ENCODE measurements at places on chromosomes 2 and 18.
A peak's percentile ranks its signal among the peaks of the same experiment; 100 is the strongest.

DNA sequence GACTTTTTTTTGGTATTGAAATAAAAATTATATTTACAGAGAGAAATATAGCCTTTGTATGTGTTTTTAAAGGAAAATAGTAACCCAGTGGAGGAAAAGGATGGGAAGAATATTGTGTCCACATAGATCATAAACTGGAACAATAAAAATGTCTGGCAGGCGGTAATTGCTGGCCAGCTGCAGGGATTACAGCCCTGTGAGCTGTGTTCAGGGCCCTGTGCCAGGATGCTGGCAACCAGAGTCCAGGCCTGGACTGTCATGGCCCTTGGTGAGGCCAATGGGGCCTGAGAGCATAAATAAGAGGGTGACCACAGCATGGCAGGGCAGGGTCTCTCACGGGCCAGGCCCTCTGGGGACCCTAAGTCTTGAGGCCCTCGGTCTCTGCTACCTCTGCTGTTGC, 171.2 kb downstream of the ACOXL start:
- peak; percentile 76 for DNase-seq

DNA sequence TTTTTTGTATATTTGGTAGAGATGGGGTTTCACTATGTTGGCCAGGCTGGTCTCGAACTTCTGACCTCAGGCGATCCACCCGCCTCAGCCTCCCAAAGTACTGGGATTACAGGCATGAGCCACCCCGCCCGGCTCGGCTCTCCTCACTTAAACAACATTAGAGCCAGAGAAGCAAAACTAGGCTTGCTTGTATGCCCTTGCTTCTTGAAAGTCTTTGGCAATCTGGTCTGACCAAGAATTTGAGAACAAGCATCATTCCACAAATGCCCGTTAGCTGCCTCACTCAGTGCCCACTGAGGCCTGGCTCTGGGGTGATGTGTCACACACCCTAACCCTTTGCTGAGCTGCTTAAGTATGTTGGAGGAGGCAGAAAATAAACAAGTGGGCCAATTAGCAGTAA, 33.5 kb downstream of the SOWAHC start:
- DNase-seq, result no peak

- DNase-seq, result no peak
Measured at GRCh38 chr2:230318190-230319121, 8.5 kb upstream of the SP140L start.

DNA sequence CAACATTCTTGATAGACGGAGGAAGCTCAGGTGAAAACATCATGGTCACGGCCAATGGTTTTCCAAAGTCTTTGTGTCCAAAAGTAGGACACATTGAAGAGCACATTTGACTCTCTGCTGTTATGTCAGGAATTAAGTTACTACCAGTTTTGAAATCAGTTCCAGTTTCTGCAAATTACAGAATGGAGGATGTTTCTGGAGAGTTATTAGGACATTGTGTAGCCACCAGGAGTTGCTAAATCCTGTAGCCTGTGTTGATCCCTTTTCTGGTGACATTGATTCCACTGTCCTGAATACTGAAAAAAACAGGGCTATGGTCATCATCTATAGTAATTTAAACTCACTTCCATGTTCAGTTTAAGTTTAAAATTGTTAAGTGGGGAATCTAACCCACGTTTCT, 15.3 kb downstream of the UPP2 start:
- DNase-seq, result no peak

DNA sequence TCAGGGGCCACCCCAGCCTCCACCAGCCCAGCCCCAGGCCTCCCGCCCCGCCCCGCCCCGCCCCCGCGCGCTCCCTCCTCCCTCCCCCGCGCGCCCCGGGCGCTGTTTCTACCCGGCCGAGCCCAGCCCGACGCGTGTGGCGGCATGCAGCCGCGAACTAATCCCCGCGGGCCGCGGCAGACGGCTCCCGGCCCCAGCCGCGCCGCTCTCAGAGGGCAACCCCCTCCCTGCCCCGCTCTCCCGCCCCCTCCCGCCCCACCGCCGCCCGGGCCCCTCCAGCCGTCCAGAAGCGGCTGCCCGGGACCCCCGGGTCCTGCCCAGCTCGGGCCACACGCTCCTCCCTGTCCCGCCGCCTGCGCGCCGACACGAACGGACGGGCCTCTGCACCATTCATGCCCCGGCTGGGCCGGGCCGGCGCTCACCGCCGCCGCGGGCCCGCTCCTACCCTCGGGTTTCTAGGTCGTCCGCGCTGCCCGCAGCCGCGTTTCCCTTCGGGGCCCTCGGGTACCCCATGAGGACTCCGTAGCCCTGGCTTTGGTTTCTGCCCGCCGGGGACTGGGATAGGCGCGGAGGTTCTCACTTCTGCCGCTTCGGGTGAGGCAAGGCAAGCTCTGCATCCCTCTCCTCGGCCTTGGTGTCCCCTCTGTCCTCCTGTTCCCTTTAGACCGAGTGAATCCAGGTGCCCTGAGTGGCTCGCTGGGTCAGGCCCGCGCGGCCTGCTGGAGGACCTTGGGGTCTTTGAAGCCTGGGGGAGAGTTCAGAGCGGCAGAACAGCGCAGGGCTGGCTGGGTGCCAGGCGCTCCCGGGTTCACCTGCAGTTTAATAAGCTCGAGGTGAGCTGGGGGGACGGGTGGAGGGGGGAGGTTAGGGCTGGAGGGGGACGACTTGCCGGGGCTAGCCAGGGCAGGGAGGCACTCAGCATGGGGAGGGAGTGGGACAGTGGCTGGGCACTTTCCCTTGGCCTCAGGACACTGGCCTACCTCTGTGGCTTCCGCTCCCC, 3.1 kb downstream of the WNT10A start:
- DNase-seq, result no peak

- DNase-seq, result no peak
Measured at GRCh38 chr2:54572262-54572635, 116.1 kb downstream of the SPTBN1 start.

DNA sequence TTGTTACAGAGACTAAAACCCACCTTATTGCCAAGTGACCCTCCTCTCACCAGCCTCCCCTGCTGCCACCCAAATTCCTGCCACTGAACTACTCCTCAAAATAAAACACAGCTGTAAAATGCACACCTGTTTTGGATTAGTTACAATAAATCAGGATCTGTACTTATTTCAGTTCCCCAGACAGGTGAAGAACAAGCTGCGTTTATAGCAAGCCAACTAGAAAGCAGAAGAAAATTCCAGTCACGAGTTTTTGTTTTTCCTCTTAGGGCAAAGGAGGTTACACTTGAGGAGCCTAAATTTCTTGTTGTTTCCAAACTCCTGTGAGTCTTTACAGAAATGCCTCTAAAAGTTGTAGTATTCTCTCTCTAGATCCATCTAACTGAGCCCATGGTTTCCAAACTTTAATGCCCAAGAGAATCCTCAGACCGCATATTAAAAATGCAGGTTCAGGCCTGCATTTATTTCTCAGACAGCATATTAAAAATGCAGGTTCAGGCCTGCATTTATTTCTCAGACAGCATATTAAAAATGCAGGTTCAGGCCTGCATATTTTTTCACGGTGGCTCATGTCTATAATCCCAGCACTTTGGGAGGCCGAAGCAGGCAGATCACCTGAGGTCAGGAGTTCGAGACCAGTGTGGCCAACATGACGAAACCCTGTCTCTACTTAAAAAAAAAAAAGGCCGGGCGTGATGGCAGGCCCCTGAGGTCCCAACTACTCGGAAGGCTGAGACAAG, 62.2 kb downstream of the ALPK2 start:
- DNase-seq, result no peak

- no peak for DNase-seq
Measured at GRCh38 chr2:118803012-118803411, 44.4 kb downstream of the EN1 start.

DNA sequence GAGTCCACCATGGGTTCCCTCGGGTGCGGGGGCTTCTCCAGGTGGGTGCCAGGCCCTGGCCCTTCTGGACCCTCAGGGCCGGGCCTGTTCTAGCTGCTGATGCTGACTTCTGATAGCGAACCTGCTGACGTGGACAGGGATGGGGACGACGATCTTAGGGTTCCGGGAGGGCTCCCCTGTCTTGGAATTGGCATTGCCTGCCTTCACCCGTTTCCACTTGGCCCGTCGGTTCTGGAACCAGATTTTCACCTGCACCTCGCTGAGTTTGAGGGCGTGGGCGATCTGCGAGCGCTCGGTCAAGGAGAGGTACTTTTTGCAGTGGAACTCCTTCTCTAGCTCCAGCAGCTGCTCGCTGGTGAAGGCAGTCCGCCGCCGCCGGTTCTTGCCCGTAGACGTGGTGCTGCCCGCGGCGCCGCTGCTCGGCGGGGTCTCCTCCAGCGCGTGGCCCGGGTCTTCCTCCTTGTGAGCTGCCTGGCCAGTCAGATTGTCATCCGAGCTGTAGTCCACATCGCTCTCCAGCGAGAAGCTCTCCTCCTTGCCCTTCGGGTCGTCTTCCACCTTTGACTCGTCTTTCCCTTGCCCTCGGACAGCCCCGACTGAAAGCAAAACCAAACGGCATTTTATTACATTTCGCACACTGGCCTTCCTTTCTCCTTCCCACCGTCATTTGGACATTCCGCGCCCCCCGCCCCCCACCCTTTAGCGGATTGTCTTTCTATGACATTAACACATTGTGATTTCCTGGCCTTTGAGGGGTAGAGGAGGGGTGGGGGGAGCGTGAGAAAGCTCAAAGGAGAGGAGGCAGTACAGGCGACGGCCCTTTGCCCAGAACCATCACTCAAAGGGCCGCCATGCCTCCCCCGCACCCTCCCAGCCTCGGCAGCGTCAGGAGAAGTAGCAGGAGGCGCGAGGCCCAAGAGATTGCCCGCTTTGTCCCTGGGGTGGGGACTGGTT, 2.1 kb downstream of the GBX2 start:
- no peak for DNase-seq

GRCh38 chr2:101311696-101312017, 3.2 kb upstream of the RNF149 start:
- DNase-seq, result no peak

DNA sequence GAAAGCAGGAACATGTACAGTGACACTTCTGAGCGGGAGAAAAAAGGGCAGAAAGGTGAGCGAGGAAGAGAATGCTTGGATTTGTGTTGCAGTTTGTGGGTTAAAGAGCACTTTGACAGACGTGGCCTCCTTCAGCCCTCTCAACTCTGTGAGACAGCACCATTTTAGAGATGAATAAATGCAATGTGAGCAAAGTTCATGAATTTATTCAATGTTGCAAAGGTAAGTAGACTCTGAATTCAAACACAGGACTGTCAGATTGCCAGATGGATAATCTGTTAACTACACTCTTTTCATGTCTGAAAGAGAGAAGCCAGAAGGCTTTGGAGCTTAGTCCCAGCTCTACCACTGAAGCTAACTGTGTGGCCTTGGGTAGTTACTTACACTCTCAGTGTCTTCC, 47.7 kb downstream of the BOD1L2 start:
- DNase-seq, result no peak

GRCh38 chr2:96918754-96919550, 49.1 kb upstream of the SEMA4C start:
- DNase-seq, result no peak

GRCh38 chr18:55997151-55997561, 409.2 kb upstream of the TCF4 start:
- no peak for DNase-seq
